GM23248 (cell line): ENCODE measurements at places on chromosomes 7 and 10.

DNA sequence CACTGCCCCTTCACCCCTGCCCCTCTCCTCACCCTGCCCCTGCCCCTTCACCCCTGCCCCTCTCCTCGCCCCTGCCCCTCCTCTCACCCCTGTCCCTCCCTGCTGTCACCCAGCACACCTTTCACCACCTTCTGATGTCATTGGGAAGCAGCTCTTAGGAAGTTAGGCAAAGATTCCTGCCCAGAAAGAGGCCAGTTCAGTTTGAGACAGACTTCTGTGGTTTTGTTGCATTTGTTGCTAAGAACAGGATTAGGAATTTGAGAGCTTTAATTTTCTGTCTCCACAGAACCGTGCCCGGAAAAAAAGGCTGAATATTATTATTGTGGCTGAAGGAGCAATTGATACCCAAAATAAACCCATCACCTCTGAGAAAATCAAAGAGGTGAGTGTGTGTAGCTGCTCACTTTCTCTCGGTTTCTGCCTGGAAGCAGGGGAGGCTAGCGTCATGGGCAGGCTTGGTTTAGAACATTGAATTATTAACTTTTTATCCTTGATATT, 39.6 kb downstream of the PFKP start:
- DNase-seq = peak; percentile 61

GRCh38 chr10:75672842-75673241, 241.4 kb downstream of the LRMDA start:
- DNase-seq = no peak

GRCh38 chr10:100569687-100570481, 34.1 kb downstream of the HIF1AN start:
- no peak for DNase-seq

DNA sequence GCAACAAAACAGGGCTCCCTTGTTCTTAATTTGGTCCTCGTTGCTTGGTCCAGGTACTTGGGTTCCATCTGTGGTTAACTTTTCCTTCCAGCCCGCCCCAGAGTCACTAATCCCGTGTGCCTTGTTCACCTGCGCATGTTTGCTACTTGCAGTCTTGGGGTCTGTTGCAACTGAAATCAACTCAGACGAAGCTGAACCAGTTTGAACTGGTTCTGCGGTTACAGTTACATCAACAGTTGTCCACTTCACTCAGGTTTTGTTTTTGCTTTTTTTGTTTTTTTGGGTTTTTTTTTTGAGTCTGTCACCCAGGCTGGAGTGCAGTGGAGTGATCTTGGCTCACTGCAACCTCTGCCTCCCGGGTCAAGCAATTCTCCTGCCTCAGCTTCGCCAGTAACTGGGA, 34.7 kb downstream of the TRRAP start:
- DNase-seq = no peak

GRCh38 chr7:131652194-131652593, 95.8 kb upstream of the PODXL start:
- DNase-seq = no peak

GRCh38 chr7:22295402-22296264, 61.3 kb downstream of the RAPGEF5 start:
- peak; percentile 53 for DNase-seq

GRCh38 chr10:45555795-45556194, 116.8 kb downstream of the ZFAND4 start:
- peak; percentile 24 for DNase-seq

GRCh38 chr7:74057216-74057925, 26.2 kb upstream of the LIMK1 start:
- DNase-seq = no peak

DNA sequence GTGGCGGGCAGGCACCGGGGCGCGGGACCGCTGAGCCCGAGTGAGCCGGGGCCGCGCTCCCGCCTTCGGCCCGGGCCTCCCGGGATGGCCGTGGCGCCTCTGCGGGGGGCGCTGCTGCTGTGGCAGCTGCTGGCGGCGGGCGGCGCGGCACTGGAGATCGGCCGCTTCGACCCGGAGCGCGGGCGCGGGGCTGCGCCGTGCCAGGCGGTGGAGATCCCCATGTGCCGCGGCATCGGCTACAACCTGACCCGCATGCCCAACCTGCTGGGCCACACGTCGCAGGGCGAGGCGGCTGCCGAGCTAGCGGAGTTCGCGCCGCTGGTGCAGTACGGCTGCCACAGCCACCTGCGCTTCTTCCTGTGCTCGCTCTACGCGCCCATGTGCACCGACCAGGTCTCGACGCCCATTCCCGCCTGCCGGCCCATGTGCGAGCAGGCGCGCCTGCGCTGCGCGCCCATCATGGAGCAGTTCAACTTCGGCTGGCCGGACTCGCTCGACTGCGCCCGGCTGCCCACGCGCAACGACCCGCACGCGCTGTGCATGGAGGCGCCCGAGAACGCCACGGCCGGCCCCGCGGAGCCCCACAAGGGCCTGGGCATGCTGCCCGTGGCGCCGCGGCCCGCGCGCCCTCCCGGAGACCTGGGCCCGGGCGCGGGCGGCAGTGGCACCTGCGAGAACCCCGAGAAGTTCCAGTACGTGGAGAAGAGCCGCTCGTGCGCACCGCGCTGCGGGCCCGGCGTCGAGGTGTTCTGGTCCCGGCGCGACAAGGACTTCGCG, 534 bp downstream of the FZD9 start:
- DNase-seq = no peak

GRCh38 chr7:132135746-132136385, 440.4 kb downstream of the PLXNA4 start:
- no peak for DNase-seq

- peak; percentile 27 for DNase-seq
Measured at GRCh38 chr7:146736446-146737190, 620.0 kb downstream of the CNTNAP2 start.

GRCh38 chr7:157643525-157643970, 306.7 kb downstream of the DNAJB6 start:
- no peak for DNase-seq

DNA sequence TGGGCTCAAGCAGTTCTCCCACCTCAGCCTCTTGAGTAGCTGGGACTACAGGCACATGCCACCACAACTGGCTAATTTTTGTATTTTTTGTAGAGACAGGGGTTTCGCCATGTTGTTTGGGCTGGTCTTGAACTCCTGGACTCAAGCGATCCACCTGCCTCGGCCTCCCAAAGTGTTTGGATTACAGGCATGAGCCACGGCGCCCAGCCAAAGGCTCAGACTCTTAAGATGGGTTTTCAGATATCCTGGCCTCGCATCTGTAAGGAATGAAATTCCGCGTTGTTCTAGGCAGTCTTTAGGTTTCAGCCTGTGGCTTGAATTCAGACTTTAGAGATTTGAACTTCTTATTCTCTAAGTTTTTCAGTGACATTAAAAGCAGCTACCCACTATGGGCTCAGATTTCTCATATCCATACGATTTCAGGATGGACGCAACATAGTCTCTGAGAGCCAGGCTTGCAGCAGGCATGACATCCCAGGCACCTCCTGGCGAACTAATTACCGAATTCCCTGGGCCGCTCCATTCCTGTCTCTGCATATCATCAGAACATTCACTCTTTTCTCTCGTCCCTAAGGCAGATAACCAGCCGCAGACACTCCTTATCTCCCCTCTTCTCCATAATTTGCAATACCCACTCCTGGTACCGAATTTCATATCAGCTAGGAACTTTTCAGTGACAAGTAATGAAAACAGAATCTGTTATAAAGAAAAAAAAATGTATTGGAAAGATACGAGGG, 29.7 kb downstream of the IL15RA start:
- DNase-seq = no peak

DNA sequence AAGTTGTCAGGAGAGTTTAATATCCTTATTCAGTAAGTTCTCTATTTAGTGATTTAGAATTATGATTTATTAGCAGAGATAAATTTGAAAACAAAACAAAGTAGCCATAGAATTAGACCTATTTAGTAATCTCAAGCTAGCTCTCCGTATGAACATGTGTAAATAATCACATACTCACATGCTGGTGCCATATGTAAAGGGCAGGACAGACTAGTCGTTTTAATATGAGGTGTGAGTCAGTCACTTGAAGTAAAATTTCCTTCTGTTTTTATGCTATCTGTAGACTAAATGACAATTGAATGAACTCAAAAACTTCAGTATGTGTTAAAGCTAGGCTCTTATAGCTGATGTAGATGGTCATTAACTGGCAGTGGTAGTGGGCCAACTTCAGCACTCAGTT, 67.1 kb downstream of the WAC start:
- peak; percentile 50 for DNase-seq

GRCh38 chr7:118517275-118517674, 292.8 kb downstream of the ANKRD7 start:
- no peak for DNase-seq

GRCh38 chr7:157404845-157405481, 68.2 kb downstream of the DNAJB6 start:
- DNase-seq = peak; percentile 98

- no peak for DNase-seq
Measured at GRCh38 chr10:48802611-48803071, 118.0 kb downstream of the WDFY4 start.

DNA sequence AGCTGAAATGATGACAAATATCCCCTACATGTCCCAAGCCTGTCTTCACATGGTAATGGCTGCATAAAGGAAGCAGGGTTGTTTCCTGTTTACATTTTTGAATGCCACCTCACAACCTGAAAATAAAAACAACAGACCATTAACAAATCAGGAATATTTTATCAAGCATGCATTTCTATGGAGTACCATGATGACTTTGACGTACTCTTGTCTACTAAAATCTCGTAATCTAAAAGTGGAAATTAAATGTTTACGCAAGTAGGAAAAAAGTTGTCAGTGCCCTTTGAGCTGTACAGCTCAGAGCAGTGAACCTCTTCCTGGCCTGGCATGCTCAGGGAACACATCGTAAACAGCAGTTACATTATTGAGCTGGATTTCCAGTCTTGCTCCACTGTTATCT, 194.1 kb downstream of the INHBA start:
- peak; percentile 13 for DNase-seq

- DNase-seq = no peak
Measured at GRCh38 chr7:2013381-2014311, 219.1 kb downstream of the MAD1L1 start.

GRCh38 chr7:80347173-80347572, 164.7 kb downstream of the GNAT3 start:
- peak; percentile 50 for DNase-seq

DNA sequence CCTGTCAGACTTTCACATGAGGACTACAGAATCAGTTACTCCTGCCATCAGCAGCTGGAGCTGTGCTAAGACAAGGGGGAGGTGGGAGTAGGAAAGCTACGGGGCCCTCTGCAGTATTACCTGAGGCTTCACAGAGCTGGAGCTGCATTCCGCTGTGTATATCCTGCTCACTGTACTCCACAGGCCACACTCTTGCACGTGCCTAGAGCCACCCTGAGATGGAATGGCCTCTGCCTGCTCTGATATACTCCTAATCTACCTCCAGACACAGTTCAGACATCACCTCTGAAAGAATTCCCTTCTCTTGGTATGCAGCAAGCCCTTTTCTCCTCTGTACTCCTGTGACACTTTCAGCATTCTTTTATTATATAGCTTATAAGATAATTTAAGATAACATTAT, 34.8 kb downstream of the TRDMT1 start:
- DNase-seq = no peak

- DNase-seq = no peak
Measured at GRCh38 chr10:14821635-14822375, 16.0 kb downstream of the CDNF start.

DNA sequence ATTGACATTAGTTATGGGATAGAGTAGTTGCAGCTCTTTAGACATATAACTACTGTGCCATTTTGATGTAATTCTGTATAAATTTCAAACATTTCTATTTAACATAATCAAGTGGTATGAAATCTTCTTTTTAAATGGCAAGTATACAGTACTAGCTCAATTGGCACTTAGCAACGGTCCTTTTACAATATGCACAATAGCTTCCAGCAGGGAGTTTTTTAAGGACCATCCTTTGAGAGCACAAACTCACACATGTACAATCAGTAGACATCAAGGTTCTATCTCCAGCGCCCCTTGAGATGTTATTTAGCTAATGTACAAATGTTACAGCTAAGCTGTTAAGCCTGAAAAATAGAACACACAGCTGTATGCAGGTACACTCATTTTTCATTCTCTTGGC, 480.7 kb downstream of the TFEC start:
- DNase-seq = no peak

- DNase-seq = no peak
Measured at GRCh38 chr10:88212069-88212468, 348.6 kb downstream of the PTEN start.

GRCh38 chr7:91344911-91345310, 80.7 kb downstream of the FZD1 start:
- no peak for DNase-seq

- no peak for DNase-seq
Measured at GRCh38 chr10:44178281-44178680, 206.6 kb downstream of the CXCL12 start.

- DNase-seq = no peak
Measured at GRCh38 chr7:40646717-40647116, 511.9 kb downstream of the SUGCT start.
